ENCODE measurements at places on chromosomes 12 and 14.

- DNase-seq, result no peak
Observed at GRCh38 chr12:27517546-27517945, 6.5 kb upstream of the PPFIBP1 start.

DNA sequence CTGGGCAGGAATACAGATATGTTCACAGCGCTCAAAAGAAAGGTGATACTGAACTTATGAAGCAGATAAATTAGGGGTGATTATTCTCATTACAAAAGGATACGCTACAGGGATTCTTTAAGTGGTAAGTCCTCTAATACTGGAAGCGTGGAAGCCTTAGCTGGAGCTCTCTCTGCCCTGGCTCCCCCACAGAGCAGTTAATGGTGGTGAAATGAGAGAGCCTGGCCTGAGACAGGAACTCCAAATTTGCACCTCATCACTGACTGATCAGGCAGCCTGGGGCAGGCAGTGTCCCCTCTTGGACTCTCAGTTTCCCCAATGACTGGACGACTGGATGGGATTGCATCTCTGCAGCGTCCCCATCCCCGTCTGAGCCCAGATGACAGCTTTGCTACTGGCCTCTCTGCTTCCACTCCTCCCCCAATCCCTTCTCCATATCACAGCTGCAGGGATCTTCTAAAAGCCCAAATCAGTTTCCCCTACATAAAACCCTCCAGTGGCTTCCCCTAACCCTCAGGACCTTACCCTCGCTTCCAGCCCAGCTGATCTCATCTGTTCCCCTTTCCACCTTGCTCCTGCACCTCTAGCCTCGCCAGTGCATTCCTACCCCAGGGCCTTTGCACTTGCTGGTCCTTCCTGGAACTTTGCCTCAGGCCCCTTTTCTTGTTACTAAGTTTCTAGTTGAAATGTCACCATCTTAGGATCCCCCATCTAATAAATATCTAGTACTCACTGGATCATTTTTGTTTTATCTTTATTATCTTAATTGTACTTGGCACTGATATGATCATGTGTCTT lies 171.7 kb upstream of the LHX5 start:
- DNase-seq, result no peak

GRCh38 chr12:44589697-44590096 lies 286.4 kb downstream of the NELL2 start:
- DNase-seq, result no peak

- DNase-seq, result no peak
Observed at GRCh38 chr12:111412830-111413441, 7.2 kb downstream of the SH2B3 start.

DNA sequence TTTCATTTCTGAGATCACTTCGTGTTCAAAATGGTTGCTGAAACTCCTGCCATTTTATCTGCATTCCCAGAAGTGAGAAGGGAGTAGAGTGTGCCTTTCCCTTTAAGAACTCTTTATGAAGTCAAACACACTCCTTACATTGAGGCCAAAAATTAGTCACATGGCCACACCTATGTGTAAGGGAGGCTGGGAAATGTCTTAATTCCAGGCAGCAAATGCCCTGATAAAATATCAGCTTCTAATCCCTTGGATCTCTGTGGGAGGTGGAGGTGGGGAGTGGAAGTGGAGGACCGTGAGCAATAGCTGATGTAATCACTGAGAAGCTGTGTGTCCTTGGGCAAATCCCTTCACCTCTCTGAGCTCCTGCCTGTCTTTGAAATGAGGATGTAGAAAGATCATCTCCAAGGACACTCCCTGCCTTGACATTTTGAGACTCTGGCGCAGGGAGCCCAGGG lies 22.7 kb upstream of the ANKRD9 start:
- no peak for DNase-seq

GRCh38 chr12:67795236-67795635 lies 146.7 kb downstream of the DYRK2 start:
- no peak for DNase-seq

GRCh38 chr12:2112401-2112800 lies 59.6 kb downstream of the CACNA1C start:
- DNase-seq, result no peak

DNA sequence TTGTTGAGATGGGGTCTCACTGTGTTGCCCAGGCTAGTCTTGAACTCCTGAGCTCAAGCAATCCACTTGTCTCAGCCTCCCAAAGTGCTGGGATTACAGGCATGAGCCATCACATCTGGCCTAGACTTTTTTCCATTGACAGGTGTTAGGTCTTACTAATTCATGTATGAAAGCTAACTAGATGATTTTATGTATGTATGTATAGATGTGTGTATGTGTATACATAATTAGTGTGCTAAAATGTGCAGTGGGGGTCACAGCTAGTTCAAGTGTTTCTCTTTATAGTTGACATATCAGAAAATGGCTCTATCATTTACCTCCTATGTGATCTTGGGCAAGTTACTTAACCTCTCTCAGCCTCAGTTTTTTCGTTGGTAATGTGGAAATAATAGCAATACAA lies 23.5 kb downstream of the UNC79 start:
- DNase-seq, result no peak

- DNase-seq, result peak; percentile 85
Observed at GRCh38 chr12:89353823-89354611, 1.7 kb upstream of the DUSP6 start.

All from MG63 (cell line).